ENCODE measurements at places on chromosomes 5 and 9.
A peak's percentile ranks its signal among the peaks of the same experiment; 100 is the strongest.

GRCh38 chr9:7115606-7116005 lies 357.8 kb downstream of the KDM4C start:
- peak; percentile 19 for DNase-seq

DNA sequence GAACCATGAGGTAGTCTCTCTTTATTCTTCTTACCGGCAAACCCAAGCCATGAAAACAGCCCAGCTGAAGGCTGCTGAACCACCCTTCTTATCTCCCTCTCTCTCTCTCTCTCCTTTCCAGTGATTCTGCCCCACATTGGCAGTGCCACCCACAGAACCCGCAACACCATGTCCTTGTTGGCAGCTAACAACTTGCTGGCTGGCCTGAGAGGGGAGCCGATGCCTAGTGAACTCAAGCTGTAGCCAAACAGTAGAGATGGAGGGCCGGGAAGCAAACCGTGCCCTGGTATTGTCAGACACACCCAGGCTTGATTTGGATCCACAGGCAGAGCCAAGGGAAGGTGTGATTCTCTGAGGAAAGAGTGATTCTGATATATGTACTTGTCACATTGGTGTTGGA lies 14.0 kb downstream of the GRHPR start:
- DNase-seq = no peak

GRCh38 chr5:142317173-142317572 lies 7.6 kb downstream of the SPRY4 start:
- DNase-seq = no peak

- DNase-seq = peak; percentile 90
Observed at GRCh38 chr9:86405926-86406325, 51.7 kb upstream of the TUT7 start.

DNA sequence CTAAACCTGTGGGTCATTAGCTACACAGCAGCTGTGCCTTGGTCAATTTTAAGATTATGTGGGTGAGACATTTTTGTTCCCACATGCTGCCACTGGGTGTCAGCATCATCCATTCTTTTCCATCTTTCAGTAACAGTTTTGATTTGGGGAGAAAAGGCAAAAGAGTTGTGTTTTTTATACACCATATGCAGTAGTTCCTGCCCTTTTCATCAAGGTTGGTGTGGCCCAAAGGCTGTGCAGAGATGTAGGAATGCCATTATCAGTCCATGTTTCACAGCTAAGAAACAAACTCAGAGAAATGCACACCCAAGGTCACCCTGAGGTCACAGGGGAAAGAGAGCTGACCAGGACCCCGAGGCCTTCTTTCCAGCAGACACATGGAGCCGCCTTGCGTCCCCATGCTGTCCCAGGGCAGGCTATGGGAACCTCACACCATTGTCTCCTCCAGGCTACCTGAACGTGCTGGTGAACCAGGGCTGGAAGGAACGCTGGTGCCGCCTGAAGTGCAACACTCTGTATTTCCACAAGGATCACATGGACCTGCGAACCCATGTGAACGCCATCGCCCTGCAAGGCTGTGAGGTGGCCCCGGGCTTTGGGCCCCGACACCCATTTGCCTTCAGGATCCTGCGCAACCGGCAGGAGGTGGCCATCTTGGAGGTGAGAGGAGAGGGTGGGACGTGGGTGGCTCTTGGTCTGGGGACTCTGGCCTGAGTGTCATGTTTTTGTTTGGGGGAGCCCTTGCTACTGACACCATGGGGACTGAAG lies 27.8 kb upstream of the GRPEL2 start:
- peak; percentile 80 for DNase-seq

GRCh38 chr5:142600611-142601358 lies 85.1 kb downstream of the FGF1 start:
- DNase-seq = peak; percentile 80

DNA sequence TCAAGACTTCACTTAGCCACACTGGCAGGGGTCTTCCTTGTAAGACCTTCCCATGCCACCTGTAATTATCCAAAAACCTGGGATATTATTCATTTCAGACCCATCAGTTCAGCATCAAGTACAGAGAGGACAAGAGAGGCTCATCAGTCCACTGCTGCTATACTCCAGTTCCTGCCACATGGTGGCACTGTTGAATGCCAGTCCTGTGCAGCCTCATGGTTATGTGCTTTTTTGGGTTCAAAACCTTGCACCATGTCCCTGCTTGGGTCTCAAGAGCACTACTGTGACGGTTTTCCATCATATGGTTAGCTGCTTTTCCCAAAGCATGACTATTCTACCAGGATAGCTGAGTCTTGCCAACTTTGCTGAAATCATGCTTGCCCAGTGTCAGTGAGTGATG lies 8.5 kb downstream of the PTGS1 start:
- DNase-seq = peak; percentile 59

GRCh38 chr5:73447530-73448462 lies 781 bp downstream of the FOXD1 start:
- no peak for DNase-seq

DNA sequence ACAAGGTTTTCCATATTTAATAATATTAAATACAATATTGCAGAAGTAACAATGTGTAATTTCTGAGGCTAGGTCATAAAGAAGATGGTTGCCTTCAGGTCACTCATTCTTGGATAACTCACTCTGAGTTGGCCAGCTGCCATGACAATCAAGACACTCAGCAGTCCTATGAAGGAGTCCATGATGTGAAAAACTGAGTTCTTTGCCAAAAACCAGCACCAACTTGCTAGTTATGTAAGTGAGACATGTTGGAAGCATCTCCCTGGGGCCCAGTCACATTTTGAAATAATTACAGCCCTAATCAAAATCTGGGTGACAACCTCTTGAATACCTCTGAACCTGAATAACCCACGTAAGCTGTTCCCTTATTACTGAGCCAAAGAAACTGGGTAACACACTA lies 453.2 kb downstream of the CDH18 start:
- DNase-seq = no peak

DNA sequence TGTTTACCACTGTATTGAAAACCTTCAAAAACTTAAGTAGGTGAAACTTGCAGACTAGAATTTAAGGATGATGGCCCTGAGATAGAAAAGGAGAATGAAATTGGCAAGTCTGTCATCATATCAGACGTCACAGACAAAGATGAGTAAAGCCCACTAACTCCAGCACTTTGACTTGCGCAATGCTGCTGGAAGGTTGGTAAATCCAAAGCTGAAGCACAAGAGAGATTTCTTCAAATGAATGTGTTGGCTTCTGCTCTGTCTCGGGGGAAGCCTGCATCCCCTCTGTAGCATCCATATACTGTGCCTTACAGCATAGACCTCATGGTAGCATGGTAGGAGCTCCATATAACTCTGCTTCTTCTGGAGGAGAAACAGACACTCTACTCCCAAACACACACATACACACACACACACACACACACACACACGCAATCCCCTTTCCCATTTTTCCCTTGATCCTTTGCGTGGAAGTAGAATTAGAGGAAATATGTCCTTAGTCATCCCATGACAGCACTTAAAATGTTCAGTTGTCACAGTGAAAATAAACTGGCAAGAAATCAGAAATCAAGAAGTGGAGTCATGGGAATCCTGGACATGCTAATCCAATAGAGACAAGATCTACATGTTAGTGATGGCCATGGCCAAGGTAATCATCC lies 241.5 kb downstream of the NR3C1 start:
- DNase-seq = peak; percentile 88

- no peak for DNase-seq
Observed at GRCh38 chr5:1477341-1477740, 32.1 kb upstream of the SLC6A3 start.

GRCh38 chr9:105457560-105458294 lies 9.9 kb downstream of the FSD1L start:
- no peak for DNase-seq

DNA sequence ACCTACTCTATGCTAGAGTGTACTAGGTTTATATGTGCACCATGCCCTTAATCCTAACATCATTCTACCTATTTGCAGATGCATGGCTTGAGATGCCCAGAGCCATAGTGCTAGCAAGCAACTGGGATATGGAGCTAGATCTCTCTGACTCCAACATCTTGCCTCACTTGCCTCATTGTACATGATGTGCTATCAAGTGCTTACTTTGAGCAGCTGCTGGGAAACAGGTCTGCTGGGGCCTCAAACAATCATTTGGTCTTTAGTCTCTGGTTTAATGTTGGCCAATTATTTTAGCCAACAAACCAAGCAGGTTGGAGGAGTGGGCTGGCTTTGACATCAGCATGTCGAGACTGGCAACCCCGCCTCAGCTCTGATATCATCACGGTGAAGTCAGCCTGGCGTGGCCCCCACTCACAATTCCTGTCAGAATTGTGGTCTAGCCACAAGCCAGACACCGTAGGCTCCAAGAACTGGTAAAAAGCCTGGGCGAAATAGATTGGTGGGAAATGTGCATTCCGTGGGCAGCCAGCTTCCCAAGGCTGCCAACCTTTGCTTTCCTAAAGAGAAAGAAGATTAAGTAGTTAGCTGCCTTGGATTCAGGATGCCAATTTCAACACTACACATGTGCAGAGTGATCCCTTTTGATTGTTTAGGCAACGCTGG lies 21.1 kb upstream of the GAS1 start:
- no peak for DNase-seq

GRCh38 chr5:51495672-51496071 lies 112.4 kb downstream of the ISL1 start:
- peak; percentile 90 for DNase-seq

GRCh38 chr5:171978519-171978918 lies 27.9 kb downstream of the FBXW11 start:
- DNase-seq = no peak

DNA sequence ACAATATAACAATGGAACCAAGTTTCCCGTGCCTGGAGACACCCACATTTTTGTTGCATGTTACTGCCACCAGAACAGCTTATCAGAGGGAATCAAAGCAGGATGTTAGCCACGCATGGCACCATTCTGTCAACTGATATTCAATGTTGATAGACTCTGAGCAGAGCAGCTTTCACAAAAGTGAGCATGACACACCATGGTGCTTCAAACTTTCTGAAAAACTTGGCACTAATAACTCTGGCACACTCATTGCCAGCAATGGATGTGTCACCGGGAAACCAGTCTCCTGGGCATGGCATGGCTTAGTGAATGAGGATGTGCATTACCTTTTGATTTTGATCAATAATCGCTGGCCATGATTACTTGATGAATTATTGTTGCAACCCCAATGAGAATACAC lies 19.7 kb downstream of the NIPSNAP3B start:
- DNase-seq = no peak

DNA sequence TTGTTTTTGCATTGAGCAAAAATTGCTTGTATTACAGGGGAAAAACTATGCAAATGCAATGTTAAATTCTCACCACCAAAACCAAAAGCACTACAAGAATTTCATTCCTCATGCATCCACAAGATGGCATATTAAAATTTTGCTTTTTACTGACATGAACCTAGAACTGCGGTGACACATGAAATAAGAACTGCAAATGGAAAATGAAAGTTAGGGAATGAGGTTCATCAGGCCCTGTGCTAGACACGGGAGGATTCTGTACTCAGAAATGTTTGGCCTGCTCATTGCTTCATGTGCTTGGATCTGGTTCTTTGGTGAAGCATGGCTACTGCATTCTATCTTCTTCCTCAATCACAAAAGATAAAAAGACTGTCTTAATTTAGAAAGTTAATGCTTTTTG lies 9.1 kb upstream of the RFK start:
- DNase-seq = peak; percentile 80

DNA sequence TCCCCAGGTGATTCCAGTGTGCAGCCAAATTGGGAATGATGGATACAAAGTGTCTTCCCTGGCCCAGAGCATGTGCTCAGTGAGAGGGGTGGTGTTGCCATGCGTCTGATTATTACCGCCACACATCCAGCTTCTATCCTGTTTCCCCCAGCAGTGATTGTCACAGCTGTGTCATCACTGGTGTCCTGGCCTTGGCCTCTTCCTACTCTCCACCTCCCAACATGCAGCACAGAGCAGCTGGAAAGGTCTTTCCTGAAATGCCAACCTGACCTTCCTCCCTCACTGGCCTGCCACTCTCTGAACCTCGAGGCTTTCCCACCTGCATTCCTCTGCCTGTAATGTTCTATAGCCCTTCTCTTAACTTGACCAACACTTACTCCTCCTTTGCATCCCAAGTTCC lies 60.0 kb downstream of the TMOD1 start:
- DNase-seq = no peak

DNA sequence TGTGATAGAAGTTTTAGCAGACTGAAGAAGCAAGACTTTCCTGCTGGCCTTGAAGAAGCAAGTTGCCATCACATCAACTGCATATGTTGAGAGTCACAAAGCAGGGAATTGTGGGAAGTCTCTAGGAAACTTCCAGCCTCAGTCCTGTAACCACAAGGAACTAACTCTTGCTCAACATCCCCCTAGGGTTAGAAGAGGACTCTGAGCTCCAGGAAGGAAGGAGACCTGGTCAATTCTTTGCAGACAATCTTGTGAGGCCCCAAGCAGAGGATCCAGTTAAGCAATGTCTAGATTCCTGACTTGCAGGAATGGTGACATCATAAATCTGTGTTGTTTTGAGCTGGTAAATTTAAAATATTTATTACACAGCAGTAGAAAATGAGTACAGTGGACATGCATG lies 18.6 kb upstream of the ZNF366 start:
- peak; percentile 91 for DNase-seq

DNA sequence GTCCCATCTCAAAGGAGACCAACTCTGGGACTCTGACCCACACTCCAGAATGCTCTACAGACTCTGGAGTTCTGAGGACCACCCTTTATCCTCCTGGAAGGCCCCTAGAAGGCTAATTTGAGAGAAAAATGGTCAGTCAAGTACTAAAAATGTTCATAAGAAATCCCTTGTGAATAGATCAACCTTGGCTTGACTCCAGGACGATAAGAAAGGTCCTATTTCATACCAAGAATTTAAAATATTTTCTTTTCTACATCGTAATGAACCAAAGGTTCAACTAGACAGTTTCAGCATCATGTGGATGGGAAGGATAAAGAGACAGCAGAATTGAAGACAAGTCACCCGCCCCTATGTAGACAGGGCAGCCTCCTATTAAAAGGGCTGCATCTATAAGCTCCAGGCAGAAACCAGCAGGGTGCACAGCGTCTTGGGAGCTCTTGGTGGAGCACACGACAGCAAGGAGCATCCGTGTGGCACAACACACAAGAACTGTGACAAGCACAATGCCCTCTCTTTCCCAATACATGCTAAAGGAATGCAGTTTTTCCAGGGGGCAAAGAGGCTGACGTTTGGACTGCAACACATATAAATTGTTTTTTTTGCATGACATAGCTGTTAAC lies 38.3 kb downstream of the RASEF start:
- no peak for DNase-seq

GRCh38 chr5:57499262-57500050 lies 16.8 kb upstream of the ACTBL2 start:
- DNase-seq = peak; percentile 78

DNA sequence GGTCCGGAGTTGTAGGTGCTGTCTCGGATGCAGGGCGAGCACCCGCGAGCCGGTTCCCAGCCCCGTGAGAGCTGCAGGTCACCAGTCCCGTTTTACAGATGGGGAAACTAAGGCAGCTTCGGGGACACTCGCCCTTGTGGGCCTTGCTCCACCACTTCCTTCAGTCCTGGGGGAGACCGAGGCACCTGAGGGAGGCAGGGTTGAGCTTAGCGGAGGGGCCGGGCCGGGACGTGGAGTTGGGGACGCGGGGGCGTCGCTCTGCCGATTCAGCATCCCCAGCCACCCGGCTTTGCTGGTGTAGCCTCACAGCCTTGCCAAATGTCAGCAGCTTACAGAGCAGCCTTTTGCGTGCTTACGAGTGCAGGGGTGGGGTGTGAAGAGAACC lies 530 bp downstream of the BBLN start:
- DNase-seq = peak; percentile 28
